ENCODE measurements at places on chromosomes 1 and 21. TPM values are rescaled to one million over a fixed set of nuclear protein-coding genes. Genes with fewer than 3 reads are reported as not detected.

GRCh38 chr1:204370176-204370575 is 10.4 kb upstream of the PLEKHA6 start:
- DNase-seq = no peak

- peak; percentile 50 for DNase-seq
These were observed 25.3 kb upstream of the ETV3 start for GRCh38 chr1:157163273-157164127.

Gene ALPL
- not detected for total RNA-seq

DNA sequence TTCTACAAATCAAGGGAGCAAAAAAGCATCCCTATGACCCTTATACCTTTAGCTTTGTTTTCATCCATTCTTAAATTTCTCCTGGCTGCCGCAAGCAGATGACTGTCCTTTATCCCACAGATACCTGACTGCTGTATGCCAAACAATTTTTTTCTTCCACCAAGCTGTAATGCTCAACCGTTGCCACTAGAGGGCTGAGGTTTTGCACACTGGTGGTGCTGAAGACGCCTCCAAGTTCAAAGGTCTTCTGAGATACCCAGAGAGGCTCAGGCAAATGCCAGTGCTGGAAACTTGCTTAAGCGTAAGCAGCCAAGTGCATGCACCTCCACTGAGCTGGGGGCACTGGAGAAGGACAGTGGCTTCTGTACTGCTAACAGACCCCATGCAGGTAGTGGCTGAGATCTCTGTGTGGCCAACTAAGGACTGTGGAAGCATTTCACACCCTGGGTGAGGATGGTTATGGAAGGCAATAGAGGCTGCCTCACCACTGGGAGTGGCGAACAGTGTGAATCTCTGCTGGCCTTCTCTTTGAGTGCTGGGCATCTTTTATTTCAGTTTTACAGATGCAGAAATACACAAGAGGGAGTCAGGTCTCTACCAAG is 28.5 kb downstream of the CNIH3 start:
- DNase-seq = peak; percentile 49

DNA sequence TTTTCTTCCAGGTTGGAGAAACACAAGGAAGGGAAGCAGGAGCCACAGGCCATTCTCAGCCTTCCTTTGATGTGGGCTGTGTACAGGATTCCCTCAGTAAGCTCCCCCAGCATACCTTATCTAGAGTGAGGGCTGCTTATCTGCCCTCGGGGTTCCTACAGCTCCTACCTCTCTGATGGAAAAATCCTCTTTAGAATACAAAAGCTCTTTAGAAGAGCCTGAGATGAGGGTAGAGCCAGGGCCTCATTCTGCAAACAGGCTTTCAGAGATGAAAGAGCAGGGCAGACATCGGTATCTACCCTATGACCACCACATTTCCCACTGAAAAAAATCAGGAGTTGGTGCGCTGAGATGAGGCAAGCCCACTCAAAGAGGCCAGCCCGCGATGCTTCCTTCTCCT is 85.1 kb downstream of the PLPP3 start:
- DNase-seq = no peak

Gene RBBP5
- 30.2 TPM for total RNA-seq

DNA sequence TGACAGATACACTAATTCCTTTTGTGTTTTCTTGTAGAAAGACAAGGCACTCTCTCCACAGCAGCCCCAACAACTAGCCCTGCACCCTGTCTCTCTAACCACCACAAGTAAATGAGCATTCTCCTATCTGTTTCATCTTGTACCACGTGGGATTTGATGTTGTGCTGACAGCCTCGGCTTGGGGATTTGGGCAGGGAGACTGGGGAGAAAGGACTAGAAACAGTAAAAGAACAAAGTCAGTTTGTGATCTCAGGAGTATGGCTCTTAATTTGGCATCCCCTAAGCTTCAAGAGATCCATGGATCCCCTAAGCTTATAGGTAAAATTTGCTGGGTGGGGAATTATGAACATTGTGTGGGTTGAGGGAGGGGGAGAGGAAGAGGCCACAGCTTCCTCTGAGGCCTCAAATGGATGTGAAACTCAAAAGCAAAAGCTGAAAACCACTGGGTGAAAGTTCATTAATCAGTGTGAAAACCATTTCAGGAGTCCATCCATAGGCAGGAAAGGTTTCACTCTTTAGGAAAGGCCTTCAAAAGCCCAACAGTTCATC is 3.1 kb downstream of the C1orf162 start:
- DNase-seq = no peak

DNA sequence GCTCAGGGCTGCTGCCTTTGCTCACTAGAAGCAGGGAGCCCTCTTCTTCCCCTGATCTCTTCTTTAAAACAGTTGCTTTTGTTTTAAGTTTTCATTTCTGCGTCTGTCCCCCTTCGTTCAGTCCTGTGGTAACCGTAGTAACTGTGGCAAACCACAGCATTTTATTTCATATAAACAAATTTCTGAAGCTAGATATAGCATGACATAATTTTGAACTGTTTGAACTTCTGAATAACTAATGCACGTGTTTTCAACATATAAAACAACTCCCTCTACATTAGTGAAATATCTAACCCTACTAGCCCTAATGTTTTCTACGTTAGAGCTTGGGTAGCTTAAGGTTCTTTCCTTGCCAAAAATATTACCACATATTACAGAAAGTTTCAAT is 104.6 kb downstream of the DISP1 start:
- peak; percentile 44 for DNase-seq
